Cerebellar nuclear complex (tissue), 1 donor: ENCODE measurements at places on chromosomes 3 and 15.

DNA sequence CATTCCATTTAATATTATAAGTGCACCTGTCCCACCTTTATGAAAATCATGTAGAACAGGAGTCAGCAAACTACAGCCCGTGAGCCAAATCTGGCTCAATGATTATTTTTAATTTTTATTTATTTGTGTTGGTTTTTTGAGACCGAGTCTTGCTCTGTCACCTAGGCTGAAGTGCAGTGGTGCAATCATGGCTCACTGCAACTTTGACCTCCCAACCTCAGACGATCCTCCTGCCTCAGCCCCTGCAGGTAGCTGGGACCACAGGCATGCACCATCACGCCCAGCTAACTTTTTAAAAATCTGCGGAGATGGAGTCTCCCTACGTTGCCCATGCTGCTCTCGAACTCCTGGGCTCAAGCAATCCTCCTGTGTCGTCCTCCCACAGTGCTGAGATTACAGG lies 42.0 kb downstream of the MYO1E start:
- DNase-seq = no peak

DNA sequence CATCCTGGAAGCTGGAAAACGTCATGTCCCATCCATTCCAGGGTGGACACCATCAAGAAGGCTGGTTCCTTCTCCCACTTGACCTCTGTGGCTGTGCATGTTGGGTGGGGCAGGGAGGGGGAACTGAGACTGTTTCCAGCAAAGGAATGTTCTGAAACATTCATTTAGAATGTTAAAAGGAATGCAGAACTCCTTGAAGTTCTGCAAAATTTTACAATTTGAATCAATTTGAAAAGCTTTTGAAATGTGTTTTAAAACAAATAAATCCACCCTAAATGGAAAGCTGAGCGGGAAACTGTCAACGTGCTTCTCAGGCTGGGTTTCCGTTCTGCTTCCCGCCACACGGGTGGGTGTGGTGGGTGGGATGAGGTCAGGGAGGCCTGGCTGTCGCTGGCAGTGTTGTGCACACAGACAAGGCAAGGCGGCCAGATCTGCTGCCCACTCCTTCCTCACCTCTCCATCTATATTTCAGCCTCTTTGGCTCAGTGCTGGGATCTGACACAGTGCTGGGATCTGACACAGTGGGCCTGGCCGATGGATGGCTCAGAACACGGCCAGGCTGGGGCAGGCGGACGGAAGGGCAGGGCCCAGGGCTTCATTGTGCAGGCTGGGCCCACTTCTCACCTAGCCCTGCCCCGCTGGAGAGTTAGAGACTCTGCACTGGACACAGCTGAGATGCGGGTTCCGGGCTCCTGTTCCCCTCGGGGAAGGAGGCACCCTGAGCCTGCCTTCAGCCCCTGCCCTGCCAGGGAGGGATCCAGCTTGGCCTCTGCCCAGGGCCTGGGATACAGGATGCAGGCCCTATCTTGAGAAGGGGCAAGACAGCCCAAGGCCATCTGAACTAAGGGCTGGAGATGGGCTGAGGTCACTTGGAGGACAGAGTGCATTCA lies 110.4 kb downstream of the TMEM266 start:
- no peak for DNase-seq

- DNase-seq = no peak
Observed at GRCh38 chr3:124976383-124976782, 41.8 kb upstream of the MUC13 start.

DNA sequence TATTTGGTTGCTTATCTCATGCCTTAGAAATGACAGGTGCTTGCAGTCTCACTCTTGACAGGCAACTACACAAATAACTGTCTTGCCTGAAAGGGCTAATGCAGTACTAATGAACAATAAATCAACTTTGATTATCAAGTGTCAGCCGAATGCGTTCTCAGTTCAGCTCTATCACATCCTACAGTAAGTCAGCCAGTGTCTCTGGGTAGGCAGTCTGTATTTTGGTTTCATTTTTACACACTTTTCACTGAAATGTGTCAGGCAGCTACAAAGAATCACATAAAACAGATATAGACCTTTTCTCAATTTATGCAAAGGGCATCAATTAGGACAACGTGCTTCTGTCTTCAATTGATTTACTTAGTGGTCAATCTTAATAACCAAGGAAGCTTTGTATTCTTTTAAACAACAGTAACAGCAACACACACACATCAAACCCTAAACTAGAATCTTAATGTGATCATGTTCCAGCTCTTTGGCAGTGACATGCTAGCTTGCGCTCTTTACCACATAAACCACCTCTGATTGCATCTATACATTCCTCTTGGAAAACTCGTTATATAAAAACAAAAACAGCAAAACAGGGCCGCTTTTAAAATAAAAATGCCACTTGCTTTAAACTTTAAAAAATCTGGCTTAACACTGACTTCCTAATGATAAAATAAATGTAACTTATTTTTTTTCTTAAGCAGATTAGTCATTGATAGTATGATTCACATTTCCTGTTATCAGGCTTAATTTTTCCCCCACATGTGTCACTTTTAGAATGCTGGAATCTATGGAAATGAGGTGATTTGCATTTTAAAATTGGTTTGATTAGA lies 520.4 kb downstream of the FOXP1 start:
- no peak for DNase-seq

- no peak for DNase-seq
Observed at GRCh38 chr3:12813967-12814366, 17.5 kb downstream of the CAND2 start.
